CD8-positive, alpha-beta memory T cell (primary cell): ENCODE measurements at places on chromosomes 1 and 21. TPM values are rescaled to one million over a fixed set of nuclear protein-coding genes. Genes with fewer than 3 reads are reported as not detected.
A peak's percentile ranks its signal among the peaks of the same experiment; 100 is the strongest.

- no peak for DNase-seq
Observed at GRCh38 chr1:60541831-60542532, 468.4 kb upstream of the C1orf87 start.

GRCh38 chr21:45382697-45382997 is 22.3 kb upstream of the COL18A1 start:
- no peak for DNase-seq

- DNase-seq, result peak; percentile 40
Observed at GRCh38 chr1:206703661-206704060, 19.0 kb downstream of the MAPKAPK2 start.

Gene NBPF8
- 13.8 TPM for total RNA-seq

Gene PKP1
- not detected for total RNA-seq

Gene UBL4B
- total RNA-seq, result not detected

GRCh38 chr1:201348211-201348566 is 29.3 kb downstream of the TNNT2 start:
- no peak for DNase-seq

- no peak for DNase-seq
Observed at GRCh38 chr1:151211972-151212705, 13.8 kb downstream of the PIP5K1A start.

DNA sequence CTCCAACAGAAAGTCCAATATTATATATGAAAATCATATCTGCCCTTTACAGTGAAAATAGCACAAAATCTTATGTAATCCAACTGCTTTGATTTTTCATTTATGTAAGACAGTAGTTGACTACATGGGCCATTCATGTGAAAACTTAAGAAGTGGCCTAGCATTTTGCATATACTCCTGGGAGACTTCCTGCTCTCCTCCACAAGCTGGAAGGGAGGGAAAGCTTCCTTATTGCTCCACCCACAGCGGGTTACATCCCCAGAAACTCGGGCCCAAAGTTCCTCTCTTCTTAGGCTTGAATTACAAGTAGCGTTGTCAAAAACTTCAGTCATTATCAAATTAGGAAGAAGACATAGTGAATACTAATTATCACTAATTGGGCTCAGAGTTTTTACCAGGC is 29.2 kb downstream of the FYB2 start:
- no peak for DNase-seq

GRCh38 chr1:208201229-208201628 is 43.0 kb downstream of the PLXNA2 start:
- no peak for DNase-seq

GRCh38 chr1:207164086-207164485 is 60.1 kb downstream of the C4BPA start:
- no peak for DNase-seq

Gene FCRLA
- total RNA-seq, result not detected

DNA sequence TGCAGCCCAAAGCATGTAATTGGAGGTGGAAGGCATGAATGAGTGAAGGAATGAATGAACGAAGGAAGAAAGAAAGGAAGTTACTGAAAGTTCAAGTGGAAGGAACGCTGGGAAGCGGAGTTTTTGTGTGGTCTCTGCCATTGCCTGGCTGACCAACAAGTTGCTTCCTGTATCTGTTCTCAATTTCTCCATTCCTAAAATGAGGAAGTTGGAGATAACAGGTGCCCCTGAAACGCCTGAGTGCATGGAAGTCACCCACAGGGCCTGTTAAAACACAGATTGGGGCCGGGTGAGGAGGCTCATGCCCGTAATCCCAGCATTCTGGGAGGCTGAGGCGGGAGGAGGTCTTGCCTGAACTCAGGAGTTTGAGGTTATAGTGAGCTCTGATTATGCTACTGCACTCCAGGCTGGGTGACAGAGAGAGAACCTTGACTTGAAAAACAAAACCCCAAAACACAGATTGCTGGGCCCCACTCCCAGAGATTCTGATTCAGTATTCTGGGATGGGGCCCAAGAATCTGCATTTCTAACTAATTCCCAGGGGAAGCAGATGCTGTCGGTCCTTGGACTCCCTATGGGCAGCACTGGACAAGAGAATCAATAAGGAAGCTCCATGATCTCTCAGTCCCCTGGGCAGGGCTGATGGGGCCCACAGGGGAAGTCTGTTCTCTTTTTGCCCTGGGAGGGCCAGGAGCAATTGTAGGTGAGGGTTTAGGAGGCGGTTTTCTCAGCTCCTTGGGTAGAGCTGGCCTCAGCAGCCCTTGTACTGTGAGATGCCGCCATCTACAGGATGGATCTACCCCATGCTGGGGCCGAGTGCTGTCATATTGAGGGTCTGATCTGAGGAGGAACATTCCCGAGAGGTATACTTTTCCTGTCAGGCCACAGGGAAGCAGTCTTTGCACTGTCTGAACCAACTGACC is 3.3 kb upstream of the CNR2 start:
- DNase-seq, result peak; percentile 71

DNA sequence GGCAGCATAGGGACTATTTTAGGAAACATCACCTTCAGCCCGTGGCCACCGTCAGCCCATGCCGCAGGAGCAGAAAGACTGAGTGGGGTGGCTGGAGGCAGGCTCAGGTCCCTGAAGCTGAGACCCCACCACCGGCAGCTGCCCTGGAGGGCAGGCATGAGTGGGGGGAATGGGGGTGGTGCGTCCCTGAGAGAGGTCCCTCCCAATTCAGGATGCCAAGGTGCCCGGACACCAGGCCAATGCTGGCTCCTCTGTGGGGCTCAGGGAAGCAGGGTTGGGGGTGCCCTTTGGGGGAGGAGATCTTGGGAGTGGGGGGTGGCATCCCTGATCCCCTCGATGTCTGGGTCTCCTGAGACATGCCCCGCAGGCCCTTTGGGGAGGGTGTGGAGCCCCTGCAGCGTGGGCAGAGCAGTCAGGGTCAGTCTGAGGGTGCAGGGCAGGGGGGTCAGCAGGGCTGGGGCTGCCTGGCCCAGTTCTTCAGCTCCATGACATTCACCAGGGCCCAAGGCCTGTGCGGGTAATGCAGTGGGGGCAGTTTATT is 998 bp upstream of the TTC34 start:
- DNase-seq, result no peak

GRCh38 chr1:36106269-36106668 is 17.6 kb downstream of the ADPRS start:
- no peak for DNase-seq

GRCh38 chr1:22153660-22154437 is 11.0 kb upstream of the WNT4 start:
- DNase-seq, result no peak

- no peak for DNase-seq
Observed at GRCh38 chr1:46364612-46365011, 24.0 kb downstream of the NSUN4 start.

Gene CHI3L2
- 1.6 TPM for total RNA-seq

Gene BARHL2
- not detected for total RNA-seq

- no peak for DNase-seq
Observed at GRCh38 chr1:45456531-45456930, 34.4 kb downstream of the TESK2 start.

Gene SPAG17
- total RNA-seq, result not detected

GRCh38 chr1:112027696-112028095 is 38.2 kb upstream of the KCND3 start:
- DNase-seq, result no peak

GRCh38 chr1:82879701-82880305 is 1079.1 kb downstream of the ADGRL2 start:
- DNase-seq, result no peak

Gene LIN9
- total RNA-seq, result 10.7 TPM

GRCh38 chr1:42109600-42109999 is 43.6 kb upstream of the GUCA2B start:
- no peak for DNase-seq

DNA sequence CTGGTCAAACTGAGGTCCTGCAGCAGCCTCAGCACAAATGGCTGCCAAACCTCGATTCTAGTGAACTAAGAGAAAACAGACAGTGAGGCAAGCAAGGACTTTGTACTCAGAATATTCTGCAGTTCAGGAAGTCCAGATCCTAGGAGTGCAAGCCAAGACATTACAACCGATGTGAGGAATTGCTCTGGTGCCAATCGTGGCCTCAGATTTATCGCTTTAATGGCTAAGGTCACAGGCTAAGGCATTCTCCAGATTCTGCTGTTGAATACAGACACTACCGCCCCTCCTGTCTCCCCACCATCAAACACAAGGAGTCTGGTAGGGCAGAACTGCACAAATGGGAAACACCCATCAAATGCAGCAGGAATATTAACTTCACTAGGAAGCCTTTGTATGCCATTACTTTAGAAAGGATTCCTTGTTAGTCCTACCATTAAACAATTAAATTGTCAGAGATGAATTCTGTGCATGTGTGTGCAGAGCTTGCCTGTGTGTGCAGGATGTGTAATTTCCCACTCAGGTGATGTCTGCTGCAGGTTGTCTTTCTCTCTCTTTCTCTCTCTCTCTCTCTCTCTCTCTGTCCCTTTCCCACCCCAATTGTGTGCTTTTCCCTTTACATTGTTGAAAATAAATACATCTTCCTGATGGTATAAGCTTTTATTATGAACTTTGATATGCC is 9.2 kb upstream of the SERTAD4 start:
- DNase-seq, result no peak

Gene SASS6
- 13.1 TPM for total RNA-seq

DNA sequence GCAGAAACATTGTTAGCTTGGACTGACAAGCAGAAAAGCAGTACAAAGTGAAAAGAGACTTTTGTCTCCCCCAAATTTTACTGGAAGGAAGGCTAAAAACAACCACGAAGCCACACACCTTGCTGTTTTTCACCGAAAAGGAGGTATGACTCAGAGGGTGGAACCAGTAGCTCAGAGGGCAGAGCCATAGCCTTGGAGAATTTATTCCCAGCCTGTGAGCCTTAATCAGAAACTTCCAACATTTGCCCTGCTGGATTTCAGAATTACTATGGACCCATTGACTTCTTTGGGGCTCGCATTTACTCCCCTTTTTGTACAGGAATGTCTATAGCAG is 32.0 kb downstream of the RPS6KC1 start:
- DNase-seq, result no peak

- no peak for DNase-seq
Observed at GRCh38 chr21:16124378-16125138, 394.8 kb downstream of the USP25 start.

DNA sequence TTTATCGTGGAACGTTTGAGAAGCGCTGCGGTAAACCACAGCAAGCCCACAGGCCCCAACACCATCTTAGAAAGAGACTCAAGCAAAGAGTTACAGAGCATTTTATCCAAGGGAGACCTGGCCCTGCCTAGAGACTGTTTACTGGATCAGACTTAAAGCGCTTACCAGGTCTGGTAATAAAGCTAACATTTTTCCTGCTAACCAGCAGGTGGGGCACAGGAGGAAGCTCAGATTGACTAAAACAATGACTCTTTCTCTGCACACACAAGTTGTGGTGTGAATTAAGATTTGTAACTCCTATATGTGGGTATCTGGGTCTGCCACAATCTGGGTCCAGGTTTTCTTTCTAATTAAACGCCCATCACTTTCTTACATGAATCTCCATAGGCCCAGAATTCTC is 136.5 kb upstream of the ETS2 start:
- no peak for DNase-seq

DNA sequence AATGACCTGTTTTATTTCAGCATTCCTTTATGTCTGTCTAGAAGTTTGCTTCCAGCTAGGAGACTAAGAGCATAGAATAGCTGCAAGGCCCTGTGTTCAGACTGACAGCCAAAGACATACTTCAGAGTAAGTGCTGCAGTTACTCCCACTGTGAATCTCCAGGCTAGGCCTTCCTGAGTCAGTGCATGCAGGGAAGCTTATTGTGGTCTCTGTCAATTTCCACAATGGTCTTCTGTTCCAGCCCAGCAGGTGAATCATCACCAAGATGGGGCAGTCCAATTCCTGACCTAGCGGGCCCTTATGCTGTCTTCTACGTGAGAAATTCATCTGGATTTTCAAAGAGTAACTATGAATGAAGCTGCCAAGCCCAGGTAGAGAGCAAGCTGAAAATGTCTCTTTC is 146.3 kb upstream of the C8B start:
- DNase-seq, result no peak

GRCh38 chr1:40982721-40983120 is 3.2 kb downstream of the CTPS1 start:
- no peak for DNase-seq
